ENCODE measurements at places on chromosomes 4 and X.

DNA sequence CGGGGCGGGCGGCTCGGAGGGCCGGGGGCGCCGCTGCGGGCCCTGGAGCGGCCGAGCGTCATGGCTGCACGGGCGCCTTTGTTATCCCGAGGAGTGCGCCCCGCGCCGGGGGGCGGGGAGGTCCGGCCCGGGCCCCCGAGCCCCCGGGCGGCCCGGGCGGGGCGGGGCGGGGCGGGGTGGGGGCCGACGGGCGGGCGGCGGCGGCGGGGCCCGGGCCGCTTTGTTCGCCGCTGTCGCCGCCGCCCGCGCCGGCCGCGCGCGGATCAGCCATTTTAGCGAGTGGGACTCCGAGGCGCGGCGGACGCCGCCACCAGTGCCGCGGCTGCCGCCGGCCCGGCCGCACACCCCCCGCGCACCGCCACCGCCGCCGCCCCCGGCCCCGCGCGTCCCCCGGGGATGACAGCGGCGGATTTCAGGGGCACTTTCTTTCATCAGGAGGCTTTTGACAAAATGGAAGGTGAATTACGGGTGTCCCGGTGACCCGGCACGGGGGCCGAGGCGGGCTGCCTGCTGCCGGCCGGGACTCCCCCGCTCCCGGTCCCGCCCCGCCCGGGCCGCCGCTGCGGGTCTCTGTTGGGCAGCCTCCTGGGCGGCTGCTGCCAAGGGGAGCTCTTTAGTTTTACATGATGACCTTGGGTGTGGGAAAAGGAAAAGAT lies 1.2 kb downstream of the HMGB3 start:
- no peak for DNase-seq

DNA sequence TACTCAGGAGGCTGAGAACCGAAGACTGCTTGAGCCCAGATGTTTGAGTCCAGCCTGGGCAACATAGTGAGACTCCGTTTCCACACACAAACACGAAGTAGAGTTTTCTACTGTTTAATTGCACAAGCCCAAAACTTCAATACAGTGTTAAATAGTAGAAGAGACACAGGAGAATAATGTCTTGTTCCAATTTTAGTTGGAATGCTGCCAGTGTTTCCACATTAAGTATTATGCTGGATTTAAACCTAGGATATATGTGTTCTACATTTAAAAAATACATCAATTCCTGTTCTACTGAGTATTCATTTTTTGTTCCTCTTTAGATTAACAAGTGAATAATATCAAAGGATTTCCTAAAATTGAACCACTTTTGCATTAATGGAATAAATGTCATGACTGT lies 91.3 kb downstream of the LCORL start:
- no peak for DNase-seq

- DNase-seq: no peak
Observed at GRCh38 chr4:5366421-5366820, 315.1 kb downstream of the STK32B start.

- no peak for DNase-seq
Observed at GRCh38 chr4:84917869-84918600, 48.5 kb downstream of the WDFY3 start.

DNA sequence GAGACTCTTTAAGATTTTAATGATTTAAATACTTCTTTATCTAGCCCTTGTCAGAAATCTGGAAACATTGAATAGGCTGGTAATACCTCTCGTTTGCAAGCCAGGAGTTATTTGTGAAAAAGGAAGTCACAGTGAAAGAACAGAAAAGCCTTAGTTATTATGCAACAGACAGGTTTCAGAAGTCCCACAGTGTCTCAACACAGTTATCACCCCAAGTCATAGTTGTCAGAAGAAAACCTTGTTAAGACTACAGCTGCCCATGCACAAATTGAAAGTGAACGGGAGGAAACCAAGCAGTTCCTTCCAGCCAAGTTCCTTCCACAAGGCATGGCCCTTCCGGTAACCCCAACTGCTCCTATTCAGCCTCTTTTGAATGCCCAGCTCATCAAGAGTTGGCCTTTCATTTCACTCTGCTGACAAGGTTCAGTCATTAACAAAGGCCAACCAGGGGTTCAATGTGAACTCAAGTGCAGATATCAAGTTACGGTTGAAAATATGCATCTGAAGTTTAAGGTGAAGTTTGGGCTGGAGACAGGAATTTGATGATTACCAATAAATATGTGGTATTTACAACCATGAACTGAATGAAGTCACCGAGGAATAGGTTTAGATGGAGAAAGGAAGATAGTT lies 15.6 kb downstream of the ALPK1 start:
- no peak for DNase-seq

- DNase-seq: no peak
Observed at GRCh38 chr4:1822568-1823544, 29.8 kb downstream of the FGFR3 start.

DNA sequence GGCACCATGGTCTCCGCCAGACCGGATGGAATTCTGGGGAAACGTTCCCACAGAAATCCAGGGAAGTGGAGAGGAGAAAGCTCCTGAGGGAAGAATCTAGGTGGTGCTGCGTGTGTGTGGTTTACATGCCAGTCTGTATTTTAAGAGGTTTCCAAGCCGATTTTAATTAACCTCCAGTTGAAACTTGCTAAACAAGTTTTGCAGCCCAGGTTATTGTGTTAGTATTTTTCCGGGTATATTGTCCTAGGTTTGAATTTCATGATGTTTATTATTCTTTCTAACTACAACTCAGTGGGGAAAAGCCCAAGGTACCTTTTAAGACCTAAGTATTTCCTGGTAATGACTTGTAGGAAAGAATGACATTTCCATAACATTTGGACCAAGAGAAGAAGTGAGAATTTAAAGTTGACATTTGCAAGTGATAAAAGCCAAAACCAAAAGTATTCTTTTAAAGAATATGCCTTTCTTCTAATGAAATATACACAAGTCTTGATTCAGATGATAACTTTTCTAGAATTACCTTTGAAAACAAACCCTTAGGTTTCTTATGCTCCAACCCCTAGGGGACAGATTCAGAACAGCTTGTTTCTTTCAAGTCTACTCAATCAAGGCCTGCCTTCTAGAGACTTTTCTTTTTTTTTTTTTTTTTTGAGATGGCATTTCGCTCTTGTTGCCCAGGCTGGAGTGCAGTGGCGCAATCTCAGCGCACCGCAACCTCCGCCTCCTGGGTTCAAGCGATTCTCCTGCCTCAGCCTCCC lies 14.6 kb downstream of the SAT1 start:
- DNase-seq: no peak

Data from NCI-H1105 (cell line).